ENCODE measurements at places on chromosomes 16 and 17. TPM values are rescaled to one million over a fixed set of nuclear protein-coding genes. Genes with fewer than 3 reads are reported as not detected.

Gene REXO5
- 17.9 TPM for total RNA-seq

Gene CD79B
- 19.8 TPM for total RNA-seq

DNA sequence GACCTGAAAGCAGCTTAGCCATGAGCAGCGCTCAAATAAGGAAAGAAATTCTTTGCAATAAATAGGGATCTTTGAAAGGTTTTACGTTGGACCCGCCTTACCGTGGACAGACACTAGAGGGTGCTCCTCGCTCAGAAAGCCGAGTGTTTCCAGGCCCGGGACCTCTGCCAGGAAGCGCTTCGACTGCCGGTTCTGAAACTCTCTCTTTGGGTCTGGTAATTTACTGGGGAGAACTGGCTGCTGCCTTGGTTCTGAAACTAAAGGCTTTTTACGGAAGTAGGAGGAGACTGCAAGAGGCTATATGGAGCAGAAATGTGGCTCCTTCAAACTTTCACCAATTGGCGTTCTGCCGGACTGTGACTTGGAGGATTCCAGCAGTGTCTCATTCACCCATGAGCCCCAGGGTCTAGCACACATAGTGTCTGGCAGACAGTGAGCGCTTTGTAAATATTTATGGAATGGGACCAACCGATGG, 45.6 kb upstream of the HOXB9 start:
- DNase-seq = peak; percentile 81

Gene EVPLL
- not detected for total RNA-seq

Gene UTS2R
- not detected for total RNA-seq

GRCh38 chr16:10561425-10561824, 19.0 kb downstream of the EMP2 start:
- no peak for DNase-seq

DNA sequence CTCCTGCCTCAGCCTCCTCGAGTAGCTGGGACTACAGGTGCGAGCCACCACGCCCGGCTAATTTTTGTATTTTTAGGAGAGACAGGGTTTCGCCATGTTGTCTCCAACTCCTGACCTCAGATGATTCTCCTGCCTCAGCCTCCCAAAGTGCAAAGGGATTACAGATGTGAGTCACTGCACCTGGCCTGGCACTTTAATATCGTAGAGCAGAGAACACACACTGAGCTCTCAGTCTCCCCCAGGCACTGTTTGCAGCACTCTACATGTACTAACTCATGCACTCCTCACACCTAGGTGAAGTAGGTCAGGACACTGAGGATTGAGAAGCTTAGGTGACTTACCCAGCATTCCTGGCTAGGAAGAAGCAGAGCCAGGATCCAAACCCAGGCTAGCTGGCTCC, 15.0 kb downstream of the C17orf100 start:
- DNase-seq = no peak

GRCh38 chr17:58565389-58566311, 51.2 kb upstream of the MTMR4 start:
- DNase-seq = no peak

DNA sequence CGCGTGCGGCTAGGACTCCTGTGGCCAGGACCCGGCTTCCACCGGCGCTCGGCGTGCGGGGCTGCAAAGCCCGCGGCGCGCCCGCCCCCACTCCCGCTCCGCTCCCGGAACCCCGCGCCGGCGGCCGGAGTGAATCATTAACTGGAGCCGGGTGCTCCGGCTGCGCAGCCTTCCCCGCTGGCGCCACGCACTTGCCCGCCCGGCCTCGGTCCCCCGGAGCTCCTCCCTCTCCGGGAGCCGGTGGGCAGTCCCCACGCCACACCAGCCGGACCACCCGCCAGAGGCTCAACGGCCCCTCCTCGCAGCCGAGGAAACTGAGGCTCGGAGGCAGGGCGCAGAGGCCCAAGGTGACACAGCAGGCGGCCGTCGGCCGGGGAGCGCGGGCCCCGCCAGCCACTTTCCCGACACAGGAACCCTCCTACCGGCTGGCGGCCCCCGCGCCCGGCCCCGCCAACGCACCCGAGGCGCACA, 580 bp downstream of the BCAR1 start:
- peak; percentile 43 for DNase-seq

Gene SLC52A1
- 0.16 TPM for total RNA-seq

Gene SDR42E1
- 8.2 TPM for total RNA-seq

Gene TMEM98
- 0.77 TPM for total RNA-seq

Gene ABAT
- 5.4 TPM for total RNA-seq

- no peak for DNase-seq
Observed at GRCh38 chr17:13244513-13244912, 226.7 kb upstream of the ELAC2 start.

Gene EXOC3L1
- total RNA-seq = not detected

Gene RHOT2
- 130 TPM for total RNA-seq

Measured in activated CD4-positive, alpha-beta T cell treated with anti-CD3 and anti-CD28 coated beads for 36 hours (primary cell).